ENCODE measurements at places on chromosomes 2 and 18.

DNA sequence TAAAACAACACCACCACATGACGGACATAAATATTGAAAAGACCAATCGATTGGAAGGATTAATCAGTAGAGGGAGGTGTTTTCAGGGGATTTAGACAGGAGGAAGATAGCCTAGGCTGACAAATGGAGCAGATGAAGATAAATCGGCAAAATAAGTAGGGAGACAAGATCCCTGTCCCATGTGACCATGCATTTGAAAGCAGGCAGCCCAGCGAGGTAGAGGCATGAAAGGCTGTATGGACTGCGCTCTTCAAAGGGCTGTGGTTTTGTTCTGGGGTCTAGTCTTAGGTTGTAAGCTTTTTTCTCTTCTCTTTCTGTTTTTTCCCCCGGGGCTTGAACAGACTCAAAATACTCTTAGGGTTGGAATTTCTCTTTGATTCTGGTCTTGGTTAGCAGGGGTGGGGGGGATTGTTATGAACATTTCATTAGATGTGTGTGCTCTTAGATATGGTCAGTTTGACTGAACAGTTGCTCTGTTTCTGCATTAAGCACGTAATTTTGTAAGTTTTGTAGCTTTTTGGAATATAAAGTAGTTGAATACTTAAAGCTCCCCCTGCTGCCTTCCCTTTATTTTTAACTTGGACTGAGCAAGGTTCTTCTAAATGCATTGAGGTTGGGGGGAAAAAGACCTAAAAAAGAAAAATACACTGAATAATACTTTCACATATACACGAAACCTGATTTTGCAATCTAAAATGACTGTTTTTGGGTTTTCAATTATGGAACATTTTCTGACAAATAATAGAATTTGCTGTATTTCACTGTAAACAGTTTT, 32.2 kb downstream of the ZNF532 start:
- no peak for DNase-seq

GRCh38 chr2:119449521-119449920, 17.9 kb downstream of the TMEM37 start:
- DNase-seq: no peak

GRCh38 chr2:233093721-233094120, 33.6 kb downstream of the INPP5D start:
- DNase-seq: no peak

GRCh38 chr2:12965540-12966269, 249.0 kb downstream of the TRIB2 start:
- DNase-seq: peak; percentile 44

- no peak for DNase-seq
These were observed 123.8 kb downstream of the ERBB4 start for GRCh38 chr2:212414767-212415211.

GRCh38 chr18:53796040-53796729, 428.3 kb downstream of the MBD2 start:
- DNase-seq: no peak

DNA sequence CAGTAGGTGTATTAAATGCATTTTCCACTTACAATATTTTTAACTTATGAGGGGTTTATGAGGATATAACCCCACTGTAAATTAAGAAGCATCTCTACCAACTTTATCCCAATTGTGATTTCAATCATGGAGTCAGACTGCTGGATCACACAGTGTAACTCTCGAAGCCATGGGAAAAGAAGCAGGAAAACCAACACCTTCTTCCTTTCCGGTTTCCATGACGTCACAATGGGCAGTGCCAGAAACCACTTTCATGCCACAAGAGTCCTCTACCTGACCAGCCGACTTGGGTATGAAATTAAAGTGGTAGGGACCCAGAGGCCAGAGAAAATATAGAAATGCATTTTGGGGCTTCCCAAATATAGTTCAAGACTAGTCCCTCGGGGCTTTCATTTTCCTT, 4.2 kb downstream of the RNF152 start:
- DNase-seq: no peak

DNA sequence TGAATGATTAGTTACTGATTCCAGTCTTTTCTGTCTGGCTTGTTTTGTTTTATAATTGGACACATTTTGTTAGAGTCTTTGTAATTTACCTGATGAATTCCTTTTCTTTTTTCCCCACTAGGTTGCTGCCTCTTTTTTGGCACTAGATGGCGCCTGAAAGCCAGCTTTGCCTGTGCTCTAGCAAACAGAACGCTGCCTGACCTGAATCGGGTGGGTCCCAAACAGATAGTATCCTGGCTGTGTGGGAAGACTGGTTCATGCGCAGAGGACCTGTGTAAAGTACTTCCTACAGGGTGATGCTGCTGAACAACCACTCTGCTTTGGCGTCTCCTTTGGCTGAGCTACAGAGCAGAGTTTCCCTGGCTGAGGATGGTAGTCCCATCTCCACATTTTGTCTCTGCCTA, 288.2 kb downstream of the IKZF2 start:
- DNase-seq: peak; percentile 2

- DNase-seq: peak; percentile 84
These were observed 18.1 kb downstream of the LPIN2 start for GRCh38 chr18:2994603-2995432.

DNA sequence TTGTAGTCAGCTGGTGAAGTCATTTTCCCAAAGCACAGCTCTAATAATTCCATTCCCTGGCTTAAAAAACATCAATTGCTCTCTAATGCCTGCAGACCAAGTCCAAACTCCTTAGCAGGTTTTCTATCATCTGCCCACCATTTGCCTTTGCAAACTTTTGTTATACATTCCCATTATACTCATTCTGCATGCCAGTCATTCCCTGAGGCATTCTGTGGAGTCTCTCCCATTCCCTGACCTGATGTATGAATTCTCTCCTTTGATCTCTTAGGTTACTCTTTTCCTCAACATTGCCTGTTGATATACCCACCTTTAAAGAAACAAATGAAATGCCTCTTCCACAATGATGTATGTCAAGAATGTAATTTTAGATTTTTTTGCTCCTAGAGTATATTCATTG, 852.0 kb upstream of the FSHR start:
- DNase-seq: no peak

GRCh38 chr2:72629062-72629461, 196.8 kb downstream of the EXOC6B start:
- no peak for DNase-seq

DNA sequence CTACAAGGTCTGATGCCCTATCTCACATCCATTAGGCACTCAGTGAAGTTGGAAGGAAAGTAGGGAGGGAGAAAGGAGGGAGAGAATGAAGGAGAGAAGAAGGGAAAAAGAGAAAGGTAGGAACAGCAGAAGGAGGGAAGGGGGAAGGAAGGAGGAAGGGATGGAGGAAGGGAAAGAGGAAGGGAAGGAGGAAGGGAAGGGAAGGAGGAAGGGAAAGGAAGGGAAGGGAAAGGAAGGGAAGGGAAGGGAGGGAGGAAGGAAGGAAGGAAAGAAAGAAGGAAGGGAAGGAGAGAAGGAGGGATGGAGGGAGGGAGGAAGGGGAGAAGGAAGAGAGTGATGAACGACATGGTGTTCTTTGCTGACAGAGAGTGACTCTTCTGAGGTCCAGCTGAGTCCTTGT, 468.9 kb upstream of the MYT1L start:
- DNase-seq: no peak

DNA sequence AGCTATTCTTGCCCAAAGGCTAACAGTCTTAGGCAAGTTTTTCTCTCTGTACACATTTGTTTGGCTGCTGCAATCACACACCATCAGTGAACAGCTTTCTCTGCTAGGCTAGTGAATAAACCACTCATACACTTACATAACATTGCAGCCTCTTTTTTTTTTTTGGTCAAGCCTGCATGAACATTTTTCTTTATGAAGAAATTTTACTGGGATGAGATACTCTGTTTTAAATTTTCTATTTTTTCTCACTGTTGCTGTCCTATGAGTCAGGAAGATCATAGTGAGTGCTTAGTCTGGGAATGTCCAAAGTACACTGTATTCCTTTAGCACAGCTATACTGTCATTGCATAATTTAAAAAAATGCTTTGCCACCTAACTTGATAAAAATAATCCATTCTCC, 58.5 kb downstream of the ROCK1 start:
- DNase-seq: no peak

DNA sequence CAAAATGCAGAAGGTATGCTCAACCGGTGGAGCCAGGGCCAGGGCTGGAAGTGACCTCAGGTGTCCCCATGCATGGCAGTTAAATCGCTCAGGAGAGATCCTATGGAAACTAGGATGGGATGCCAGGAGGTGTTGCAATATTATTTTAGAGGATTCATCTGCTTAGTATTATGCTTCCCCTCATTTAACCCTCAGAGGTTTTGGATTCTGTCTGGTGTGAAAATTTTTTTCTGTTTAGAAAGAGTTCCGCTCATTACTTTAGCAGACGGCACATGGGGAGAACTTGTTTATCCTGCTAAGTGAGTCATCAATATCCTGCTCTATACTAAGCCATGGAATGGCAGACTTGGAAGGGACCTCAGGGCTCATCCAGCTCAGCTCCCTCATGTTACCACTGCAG, 42.5 kb downstream of the TRIB2 start:
- no peak for DNase-seq

Data from CD4-positive, alpha-beta T cell treated with Interleukin-12 subunit alpha and Interleukin-12 subunit beta, for 1 hour (primary cell).